ENCODE measurements at places on chromosomes 12 and 14.

GRCh38 chr12:109092497-109093021 is 713 bp downstream of the ALKBH2 start:
- no peak for DNase-seq

GRCh38 chr12:12384571-12385340 is 27.9 kb downstream of the BORCS5 start:
- DNase-seq, result peak; percentile 8

- DNase-seq, result no peak
Observed at GRCh38 chr12:132282031-132282949, 47.1 kb downstream of the GALNT9 start.

GRCh38 chr12:27975222-27976136 is 2.9 kb upstream of the PTHLH start:
- DNase-seq, result no peak

DNA sequence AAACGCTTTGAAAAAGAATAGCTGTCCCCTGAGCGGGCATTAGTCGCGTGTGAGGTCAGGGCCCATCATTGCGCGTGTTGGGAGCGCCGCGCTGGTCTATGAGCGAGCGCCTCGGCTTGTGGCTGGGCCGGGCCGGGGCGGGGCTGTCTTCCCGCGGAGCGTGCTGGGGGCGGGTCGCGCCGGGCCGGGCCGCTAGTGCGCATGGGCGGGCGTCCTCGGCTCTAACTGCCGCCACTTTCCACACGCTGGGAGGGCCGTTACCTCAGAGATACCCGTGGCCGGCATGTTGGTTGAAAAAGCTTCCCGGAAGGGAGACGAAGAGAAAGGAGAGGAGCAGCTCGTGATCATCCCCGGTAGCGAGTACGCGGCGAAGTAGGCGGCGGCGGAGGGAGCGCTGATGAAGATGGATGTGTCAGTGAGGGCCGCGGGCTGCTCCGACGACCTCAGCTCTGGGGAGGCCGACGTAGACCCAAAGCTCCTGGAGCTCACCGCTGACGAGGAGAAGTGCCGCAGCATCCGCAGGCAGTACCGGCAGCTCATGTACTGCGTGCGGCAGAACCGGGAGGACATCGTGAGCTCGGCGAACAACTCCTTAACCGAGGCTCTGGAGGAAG is at the start of gene EID3:
TSS of gene EID3 (plus strand) at position 202 of the 614 bp plus-strand sequence. CDS start at position 398, 196 bp downstream.
- DNase-seq, result no peak

DNA sequence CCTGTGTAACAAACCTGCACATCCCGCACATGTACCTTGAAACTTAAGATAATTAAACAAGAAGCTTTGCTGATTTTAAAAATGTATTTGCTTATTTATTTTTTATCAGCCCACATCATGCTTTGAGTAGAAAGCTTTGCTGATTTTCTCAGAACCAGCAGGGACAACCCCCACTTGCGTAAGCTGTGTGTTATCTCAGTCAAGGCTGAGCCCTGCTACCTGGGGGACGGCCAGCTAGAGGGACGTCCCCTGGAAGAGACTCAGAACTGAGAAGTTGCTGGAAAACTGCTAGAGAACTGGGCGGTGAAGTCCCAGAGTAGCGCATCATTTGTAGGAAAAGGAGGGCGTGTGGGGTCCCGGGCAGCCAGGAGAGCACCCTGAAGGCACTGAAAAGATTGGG is 4.1 kb upstream of the PLEK2 start:
- no peak for DNase-seq

DNA sequence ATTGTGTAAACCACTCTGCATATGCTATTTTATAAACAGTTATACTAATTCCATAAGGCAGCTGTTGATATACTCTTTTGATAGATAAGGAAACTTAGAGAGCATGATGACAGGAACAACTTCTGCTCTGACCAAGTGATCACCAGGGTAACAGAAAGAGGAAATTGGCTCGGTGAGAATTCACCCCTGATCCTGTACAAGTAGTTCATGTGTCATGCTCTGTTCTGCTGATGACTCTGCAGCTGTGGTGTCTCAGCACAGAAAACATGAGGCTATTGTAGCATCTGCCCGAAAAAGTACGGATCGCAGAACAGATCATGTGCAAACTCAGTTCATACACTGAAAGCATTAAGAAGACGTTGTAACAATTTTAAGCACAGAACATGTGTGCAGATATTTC is 345.0 kb downstream of the LRIG3 start:
- DNase-seq, result no peak

GRCh38 chr12:104433061-104433460 is 23.7 kb upstream of the CHST11 start:
- no peak for DNase-seq

DNA sequence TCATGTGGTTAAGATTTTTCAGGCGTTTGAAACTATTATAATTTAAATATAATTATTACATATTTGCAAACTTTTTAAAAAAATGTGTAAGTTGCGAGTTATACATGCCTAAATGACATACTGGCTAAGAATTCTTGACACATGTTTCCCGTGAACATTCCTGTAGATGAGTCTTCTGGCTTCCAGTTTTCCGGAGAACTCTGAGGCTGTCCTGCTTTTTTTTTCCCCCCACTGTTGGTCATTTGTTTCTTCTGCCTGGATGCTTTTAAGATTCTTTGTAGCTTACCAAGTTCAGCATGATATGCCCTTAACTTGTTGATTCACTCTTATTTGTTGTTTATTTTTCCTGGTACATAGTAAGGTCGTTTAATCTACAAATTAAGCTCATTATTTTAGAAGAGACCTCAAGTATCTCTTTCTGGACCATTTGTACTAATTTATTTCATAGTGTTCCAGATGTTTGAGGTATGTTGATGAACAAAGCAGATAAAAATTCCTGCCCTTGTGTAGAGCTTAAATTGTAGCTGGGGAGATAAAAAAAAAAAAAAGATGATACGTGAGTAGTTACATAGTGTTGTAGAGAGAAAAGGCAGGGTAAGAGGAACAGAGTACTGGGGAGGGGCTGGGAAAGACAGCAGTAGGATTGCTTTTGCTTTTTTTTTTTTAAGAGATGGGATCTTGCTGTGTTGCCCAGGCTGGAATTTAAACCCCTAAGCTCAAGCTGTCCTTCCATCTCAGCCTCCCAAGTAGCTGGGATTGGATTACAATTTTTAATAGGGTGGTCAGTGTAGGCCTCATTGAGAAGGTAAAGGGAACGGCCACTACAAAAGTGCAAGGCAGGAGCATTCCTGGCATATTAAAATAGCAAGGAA is 32.8 kb downstream of the ARHGAP5 start:
- DNase-seq, result no peak

DNA sequence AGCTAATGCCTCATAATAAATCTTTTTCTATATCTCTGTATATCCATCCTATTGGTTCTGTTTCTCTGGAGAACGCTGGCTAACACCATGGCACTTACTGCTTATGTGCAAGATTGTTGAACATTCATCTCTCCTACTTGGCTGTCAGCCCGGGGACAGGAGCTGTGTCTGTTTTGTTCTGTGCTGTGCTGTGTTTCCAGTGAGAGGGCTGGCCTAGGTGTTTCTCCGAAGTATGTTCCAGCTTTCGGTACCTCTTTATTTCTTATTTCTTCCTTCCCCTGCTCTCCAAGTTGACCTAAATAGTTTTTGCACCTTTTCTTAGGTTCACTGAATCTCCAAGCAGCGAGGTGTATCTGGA is 18.8 kb upstream of the NR4A1 start:
- peak; percentile 36 for DNase-seq

DNA sequence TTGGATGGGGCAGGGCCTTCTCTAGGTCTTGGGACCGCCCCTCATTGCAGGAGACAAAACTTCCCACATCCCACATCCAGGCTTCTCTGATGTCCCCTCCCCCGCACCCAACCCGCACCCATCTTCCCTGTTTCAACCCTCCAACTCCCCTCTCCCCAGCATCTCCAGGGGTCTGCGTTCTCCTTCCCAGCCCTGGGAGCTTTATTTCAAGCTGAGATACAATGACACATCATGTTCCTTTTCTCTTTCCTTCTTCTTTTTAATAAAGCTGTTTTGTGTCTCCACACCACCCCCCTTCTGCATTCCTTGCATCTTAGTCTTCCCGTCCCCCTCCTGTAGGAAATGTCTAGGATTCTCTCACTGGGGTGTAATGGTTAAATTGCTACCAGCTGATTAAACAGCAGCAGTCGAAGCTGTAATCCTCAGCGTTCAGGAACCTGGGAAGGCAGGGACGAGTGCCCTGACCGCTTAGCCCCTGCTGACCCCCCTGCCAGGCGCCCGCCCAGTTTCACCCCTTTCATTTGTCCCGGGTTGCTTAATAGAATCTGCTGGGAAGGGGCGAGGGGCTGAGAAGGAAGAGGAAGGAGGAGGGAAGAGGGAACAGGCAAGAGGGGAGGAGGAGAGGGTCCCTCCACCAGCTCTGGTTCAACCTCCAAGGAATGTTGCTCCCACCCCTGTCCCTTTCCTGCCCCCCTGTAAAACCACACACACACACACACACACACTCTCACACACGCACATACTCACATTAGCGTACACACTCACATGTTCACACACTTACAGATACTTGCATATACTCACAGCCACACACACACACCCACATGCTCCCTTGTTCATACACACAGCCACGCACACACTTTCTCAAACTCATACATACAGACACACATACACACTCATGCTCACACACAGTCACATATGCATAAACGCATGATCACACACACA is 104.5 kb upstream of the MED13L start:
- no peak for DNase-seq

DNA sequence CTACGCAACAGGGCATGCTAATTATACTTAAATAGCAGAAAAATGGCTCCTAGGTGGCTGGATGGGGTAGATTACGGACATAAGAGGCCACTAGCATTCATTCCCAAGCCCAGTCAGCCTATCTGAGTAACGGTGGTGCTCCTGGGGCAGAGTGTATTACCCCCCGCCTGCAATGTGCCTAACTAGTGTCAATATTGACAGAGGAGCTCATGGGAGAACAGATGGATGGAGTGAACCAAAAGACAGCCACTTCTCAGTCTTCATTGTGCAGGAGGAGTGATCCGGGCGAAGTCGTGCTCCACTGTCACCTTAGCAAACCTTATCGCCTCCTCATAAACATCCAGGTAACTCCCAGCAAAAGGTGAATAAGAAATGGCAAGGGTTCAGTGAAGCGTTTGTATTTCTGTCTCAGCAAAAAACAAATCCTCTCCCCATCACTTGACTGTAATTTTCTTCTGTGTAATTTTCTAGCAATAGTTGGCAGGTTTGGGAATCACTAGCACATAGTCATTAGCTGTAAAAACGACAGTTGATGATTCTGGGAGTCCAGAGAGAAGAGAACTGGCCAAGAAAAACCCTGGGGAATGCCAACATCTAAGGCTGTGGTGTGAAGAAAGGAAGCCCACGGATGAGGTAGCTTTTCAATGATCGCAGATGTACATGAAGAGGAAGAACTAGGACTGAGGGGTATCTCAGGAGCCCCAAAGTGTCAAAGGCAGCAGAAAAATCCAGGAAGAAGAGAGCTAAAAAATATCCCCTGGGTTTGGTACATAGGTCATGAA is 126.6 kb upstream of the BCL2L14 start:
- peak; percentile 80 for DNase-seq

DNA sequence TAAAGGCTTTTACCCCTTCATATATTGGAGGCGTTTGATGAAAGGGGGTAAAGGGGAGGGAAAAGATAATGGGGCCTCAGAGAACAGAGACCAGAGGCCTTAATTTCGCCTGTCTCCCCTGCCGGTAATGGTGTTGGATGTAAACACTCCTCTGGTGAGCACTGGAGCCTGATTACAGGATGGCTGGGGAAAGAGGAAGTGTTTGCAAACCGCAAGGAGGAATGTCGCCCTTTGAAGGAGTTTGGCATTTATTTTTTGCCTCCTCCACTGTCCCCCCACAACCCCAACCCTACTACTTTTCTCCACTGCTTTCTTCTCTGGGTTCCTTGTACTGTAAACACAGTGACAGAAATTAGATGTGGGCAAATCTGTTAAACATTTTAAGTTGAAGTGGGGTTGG is 211.9 kb upstream of the TBX3 start:
- no peak for DNase-seq

- DNase-seq, result no peak
Observed at GRCh38 chr12:13198241-13198640, 1.7 kb downstream of the EMP1 start.

- peak; percentile 51 for DNase-seq
Observed at GRCh38 chr12:6752167-6752920, 597 bp downstream of the MLF2 start.

- no peak for DNase-seq
Observed at GRCh38 chr14:72049462-72049861, 117.2 kb downstream of the RGS6 start.

DNA sequence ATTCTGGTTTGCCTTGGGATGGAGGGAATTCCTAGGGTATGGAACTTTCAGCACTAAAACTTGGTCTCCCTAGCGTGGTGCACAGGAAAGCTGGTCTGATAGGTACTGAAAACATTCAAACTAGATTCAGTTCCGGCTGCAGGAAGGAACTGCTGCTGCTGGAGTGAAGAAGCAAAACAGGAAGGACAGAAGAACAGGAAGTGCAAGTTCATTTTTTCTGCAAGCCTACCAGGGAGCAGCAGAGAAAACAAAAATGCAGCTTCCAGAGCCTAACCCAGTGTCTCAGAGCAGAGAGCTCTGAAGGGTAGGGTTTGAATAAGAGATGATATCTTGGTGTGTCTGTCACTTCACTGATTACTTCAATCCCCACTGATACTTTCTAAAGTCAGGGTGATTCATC is 165.2 kb downstream of the VRK1 start:
- no peak for DNase-seq

- no peak for DNase-seq
Observed at GRCh38 chr14:60326274-60326673, 77.3 kb downstream of the PPM1A start.

DNA sequence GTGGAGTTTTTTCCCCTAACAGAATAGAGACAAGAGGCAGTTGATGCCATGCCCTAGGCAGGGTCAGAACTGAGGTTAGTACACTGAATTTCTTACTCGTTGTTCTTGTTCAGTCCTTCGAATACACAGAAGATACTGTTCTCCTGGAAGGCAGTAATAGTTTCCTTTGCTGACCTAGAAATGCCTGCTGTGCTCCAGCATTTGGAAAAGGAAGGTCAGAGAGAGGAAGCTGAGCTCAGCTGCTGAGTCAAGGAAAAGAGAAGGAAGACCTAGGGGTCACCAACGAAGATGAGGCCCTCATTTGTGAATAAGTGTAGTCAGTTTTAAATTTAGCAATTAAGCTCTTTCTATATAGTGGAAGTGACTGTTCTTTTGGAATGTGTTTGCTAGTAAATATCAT is 100.1 kb downstream of the CRADD start:
- DNase-seq, result no peak

- no peak for DNase-seq
Observed at GRCh38 chr12:94762259-94762942, 112.0 kb upstream of the TMCC3 start.

- no peak for DNase-seq
Observed at GRCh38 chr12:12099102-12099501, 28.4 kb downstream of the BCL2L14 start.

Data from NCI-H1092 treated with DMSO at 0.1 percent for 48 hours (cell line).